Fibroblast of lung (primary cell): ENCODE measurements at places on chromosomes 7 and 10.

DNA sequence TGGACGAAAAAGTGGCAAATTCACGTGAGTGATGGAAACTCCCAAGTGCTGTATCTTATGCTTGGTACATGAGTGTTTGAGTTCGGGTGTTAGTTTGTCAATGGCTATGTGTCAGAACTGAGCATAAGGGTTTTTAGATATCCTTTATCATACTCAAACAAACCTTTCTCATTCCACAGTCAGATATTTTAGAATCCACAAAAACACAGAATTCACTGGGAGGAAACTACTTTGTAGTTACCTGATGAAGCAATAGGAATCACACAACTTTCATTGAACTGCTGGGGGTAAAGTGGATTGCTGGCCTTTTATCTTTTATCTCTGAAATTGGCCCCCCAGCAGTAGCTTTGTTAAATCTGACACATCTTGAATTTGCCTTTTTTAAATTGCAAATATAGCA is 64.0 kb downstream of the DKK1 start:
- no peak for DNase-seq

- DNase-seq: no peak
Observed at GRCh38 chr10:126461289-126461940, 73.1 kb upstream of the ADAM12 start.

DNA sequence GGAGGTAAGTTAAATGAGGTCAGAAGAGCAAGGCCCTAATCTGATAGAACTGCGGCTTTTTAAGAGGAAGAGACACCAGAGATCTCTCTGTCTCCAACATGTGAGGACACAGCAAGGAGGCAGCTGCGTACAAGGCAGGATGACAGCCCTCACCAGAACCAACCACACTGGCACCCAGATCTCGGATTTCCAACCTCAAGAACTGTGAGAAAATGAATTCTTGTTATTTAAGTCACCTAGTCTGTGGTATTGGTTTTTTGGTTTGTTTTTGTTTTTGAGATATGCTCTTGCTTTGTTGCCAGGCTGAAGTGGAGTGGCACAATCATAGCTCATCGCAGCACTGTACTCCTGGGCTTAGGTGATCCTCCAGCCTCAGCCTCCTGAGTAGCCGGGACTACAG is 127.2 kb downstream of the DLG5 start:
- peak; percentile 33 for DNase-seq

DNA sequence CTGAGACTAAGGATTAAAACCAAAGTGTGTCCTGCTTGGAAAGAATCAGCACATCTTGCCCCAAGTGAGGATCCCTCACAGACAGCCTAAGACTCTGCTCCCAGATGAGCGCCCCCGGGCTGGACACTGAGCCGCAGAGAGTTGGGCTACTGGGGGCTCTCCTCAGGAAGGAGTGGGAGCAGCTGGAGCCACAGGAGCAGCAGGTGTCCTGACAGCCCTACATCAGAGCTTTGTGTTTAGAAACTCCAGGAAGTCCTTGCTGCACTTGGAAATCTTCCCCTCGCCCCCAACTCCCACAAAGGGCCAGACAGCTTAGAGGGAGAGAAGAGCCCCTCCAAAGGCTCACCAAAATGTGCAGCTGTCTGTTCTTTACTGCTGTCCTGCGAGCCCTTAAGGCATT is 172.2 kb downstream of the HERPUD2 start:
- no peak for DNase-seq

DNA sequence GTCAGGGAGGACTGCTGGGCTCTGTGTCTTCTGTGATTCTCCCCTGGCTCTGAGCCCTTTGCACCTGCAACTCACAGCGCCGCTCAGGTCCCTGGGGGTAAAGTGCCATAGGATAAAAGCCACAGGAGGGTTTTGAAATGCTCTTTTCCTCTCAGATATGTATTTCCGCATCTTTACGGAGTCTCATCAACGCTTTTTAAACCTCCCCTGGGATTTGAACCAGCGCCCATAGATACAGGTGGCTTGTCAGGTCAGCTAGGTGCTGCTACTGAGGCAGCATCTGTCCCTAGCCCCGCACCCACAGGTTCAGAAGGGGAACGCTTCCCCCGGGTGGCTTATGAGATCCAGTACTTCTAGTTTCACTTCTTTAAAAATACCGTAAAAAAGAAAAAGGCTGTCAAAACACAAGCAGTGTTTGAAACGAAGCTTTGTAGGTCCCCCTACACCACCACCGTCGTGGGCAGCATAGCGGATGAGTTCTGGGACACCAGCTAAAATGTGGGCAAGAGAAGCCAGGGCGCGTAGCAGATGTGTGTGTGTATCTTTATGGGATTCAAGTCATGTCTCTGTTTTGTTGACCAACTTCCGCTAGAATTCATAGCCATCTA is 173.5 kb downstream of the CUX1 start:
- DNase-seq: no peak

DNA sequence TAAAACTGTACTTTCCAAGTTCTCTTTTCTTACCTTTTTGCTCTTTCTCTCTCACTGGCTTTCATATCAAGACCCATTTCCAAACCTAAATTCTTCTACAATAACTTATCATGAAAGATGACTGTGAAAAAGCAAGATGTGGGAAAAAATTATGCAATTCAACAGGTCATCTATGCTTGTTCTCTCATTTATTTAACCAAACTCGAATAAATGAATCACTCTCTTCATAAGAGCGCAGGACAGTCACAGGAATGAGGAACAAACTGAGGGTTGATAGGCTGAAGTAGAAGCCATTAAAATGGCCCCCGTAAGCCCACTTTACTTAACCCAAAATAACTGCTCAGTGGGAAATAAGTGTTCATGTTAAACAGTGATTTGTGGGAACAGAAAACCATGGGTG is 1289.7 kb upstream of the SORCS1 start:
- no peak for DNase-seq

DNA sequence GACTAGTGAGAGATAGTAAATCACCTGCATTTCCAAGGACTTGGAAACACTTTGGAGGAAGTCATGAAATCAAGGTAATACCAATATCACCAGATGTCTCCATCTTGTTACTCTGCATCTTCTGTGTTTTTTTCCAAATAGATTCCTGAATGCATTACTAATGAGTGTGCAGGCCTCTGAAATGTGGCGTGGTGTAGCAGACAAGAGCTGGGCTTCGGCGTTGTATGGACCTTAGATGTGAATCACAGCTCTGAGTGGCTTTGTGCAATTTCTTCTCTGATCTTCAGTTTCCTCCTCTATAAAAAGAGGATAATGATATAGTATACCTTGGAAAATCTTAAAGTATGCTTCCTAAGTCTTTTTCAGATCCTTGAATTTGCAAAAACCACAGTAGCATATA is 9.6 kb upstream of the MYPN start:
- peak; percentile 91 for DNase-seq

DNA sequence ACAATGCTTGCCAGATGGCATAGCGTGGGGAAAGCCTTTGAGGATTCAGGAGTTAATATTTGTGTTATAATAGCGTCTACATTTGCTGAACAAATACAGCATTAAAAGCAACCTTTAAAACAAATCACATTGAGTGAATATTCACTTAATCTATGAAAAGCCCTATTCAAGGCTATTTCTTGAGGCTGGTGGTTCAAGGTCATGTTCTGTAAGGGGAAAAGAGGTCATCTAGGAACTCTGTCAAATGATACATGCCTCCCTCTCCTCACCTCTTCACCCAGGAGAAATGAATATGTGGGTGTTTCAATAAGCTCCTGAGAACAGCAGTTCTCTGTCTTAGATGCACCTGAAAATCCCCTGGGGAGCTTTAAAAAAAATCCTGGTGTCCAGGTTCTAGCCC is 303.0 kb downstream of the ELMO1 start:
- DNase-seq: no peak

- DNase-seq: peak; percentile 88
Observed at GRCh38 chr7:5766321-5766761, 15.1 kb downstream of the RNF216 start.

DNA sequence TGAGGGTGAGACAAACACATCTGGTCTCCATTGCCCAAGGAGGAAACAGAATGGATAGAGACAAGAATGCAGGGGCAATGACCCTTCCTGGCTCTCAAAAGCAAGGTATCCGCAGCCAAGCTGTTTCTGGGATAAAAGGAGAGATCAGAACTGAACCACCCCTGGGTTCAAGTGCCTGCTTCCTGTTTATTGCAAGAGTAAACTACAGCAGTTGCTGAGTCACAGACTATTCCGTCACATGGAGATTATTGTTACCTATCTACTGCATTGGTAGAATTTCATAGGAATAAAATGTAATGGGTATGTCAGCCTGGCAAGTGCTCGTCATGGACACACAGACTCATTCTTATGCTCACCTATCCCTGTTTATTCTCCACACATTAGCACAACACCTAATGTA is 821.6 kb downstream of the GRID1 start:
- DNase-seq: no peak

DNA sequence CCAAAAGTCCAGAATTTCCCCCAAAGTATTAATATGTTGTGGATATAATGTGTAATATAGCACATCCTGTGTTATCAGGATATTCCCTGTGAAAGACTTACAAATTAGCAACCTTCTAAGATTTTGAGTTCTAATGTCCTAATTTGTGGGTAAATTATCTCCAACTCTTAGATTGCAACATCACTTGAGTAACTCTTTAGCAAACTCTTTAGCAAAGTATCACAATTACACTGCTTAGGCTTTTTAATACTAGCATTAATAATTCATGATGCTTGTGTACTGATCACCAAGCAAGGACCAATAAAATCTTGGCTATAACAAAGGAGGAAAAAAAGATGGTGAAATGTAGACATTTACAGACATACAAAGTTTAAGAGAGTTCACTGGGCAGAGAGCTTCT is 27.7 kb downstream of the HIP1 start:
- no peak for DNase-seq

DNA sequence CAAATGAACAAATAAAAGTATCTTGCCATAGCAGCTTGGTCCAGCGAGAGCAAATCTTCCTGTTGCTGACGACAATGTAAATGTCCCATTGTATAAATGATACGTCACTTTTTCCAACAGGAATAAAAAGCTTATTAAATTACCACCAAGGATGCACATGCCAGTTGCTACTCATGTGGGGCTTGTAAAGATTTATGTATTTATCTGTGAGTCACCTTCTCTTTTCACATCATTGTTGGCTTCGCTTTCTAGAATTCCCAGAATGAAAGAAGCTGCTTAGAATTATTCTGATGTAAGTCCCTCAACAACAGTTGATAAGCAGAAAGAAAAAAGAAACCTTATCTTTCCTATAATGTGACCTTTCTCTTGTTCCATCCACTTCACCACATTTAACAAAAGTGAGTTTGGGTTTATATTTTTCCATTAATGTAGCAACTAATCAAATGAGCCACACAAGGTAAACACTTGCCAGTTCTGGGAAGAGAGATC is 22.4 kb downstream of the DNAJC12 start:
- peak; percentile 23 for DNase-seq

DNA sequence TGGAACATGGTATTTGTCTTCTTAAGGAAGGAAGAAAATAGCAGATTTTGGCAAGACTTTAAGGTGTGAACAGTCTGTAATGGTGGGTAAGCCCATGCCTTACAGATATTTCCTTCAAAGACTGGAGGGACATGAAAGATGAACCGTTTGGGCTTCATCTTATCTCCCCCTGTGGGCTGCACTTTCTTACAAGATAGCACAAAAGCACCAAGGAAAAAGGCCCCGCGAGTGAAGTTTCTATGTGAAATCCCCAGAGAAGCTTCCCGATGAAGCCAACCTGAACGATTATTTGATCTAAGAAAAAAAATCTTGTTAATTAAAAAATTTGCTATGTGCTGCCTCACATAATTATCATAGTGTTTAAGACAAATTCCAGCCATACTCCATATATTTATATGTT is 91.5 kb downstream of the NRP1 start:
- no peak for DNase-seq

- DNase-seq: peak; percentile 43
Observed at GRCh38 chr7:114530057-114530611, 115.5 kb downstream of the FOXP2 start.

DNA sequence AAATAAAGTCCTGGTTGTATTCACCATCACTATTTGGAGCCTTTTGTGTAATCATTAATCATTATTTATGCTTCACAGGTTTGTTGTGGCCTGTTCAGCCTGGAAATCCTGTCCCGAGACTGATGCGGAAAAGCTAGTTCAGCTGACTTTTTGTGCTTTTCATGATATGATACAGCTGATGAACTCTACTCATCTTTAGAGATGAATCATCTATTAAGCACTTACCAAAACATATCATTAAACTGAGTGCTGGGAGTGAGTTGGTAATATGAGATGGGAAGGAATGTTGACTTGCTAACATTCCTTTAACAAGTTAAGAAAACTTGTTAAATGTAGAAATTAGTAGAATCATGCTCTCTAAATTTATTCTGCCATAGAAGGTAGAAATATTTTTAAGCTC is 53.0 kb downstream of the CROT start:
- DNase-seq: peak; percentile 47

GRCh38 chr10:12615296-12616220 is 266.2 kb downstream of the CAMK1D start:
- no peak for DNase-seq
